ENCODE measurements at places on chromosomes 6 and 20.

DNA sequence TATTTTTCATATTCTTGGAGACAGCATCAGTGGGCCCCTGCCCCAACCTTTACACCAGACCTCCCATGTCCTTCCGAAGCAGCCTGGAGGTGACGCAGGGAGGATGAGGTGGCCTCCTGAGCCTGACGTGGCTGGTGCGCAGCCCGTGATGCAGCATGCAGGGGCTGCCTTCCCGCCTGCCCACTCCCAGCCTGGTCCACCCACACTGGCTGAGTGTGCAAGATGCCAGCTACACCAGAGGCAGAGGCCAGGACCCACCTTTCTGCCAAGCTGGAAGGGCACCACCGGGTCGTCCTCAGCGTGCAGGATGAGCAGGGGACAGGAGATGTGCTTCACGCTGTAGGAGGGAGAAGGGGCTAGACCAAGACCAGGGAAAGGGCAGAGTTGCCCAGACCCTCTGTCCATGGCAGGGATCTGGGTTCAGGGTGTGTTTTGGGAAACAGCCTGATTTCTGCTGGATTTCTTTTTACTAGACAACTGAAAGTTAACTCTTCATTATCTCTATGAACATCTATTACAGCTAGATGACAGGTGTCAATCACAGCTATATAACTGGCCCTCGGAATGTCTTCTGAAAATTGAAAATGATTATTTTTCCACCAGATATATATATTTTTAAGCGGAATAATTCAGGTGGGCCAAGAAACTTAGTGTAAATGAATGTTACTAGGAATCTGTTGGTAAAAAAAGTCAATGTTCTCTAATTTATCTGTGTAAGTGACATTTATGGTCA, 55.6 kb downstream of the PYGB start:
- DNase-seq: no peak

GRCh38 chr6:66538551-66539135, 831.6 kb upstream of the EYS start:
- DNase-seq: no peak

DNA sequence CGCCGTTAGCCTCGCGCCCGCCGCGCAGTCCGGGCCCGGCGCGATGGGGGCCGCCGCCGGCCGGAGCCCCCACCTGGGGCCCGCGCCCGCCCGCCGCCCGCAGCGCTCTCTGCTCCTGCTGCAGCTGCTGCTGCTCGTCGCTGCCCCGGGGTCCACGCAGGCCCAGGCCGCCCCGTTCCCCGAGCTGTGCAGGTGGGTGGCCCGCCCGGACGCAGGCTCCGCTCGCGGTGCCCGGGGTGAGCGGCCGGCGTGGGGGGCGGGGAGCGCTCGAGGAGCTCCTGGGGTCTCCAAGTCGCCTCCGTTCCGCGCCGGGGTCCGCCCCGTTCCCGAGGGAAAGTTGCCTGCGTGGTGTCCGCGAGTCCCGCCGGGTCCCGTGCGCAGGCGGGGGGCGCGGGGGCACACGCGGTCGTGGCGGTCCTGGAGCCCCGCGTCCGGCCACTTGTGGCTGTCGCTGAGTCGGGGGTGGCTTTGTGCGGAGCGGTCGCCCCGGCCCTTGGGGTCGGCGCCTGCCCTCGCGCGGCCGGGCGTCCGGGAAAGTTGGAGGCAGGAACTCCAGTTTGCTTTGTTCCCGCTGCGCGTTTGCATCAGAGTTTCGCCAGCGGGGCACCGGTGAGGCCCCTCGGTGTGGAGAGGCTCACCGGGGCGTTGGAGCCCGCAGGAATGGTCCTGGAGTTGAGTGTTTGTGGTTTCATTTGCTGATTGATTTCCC, 476 bp downstream of the IGF2R start:
- peak; percentile 38 for DNase-seq

DNA sequence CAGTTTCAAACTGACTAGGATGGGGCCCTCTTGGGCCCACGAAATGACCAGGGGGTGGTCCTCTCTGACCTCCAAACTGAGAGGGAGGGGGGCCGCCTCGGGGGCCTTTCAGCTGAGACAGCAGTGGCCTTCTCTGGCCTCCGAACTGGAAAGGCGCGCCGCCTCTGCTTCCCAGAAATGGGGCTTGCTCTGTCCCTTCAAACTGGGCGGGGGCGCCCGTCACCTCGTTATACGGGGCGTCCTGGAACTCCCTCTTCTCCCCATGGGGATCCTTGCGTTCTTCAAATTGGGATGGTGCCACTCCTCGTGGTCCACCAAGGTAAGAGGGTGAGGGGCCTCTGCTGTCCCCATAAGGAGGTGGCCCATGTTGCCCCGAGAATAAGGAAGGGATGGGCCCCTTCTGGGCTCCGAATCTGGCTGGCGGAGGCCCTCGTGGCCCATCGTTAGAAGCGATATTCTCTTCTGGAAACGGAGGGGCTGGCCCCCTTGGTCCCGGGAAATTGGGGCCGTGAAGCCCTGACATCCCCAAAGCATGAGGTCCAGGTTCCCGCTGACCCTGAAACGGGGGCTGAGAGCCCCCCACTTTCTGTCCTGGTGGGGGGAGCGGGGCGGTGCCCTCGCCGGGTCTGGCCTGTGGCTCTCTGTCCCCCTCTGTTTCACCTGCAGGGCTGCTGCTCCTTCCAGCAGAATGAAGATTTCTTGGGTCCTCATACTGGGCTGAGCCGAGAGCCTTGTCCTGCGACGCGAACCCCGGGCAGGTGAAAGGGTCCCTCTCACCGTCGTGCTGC, 18.7 kb upstream of the TCFL5 start:
- no peak for DNase-seq

- DNase-seq: no peak
Measured at GRCh38 chr20:11181966-11182365, 508.2 kb upstream of the JAG1 start.

- DNase-seq: no peak
Measured at GRCh38 chr6:586553-586952, 70.3 kb downstream of the HUS1B start.

- DNase-seq: no peak
Measured at GRCh38 chr6:1622851-1623768, 13.4 kb downstream of the FOXC1 start.

GRCh38 chr6:35650015-35650414, 38.7 kb downstream of the FKBP5 start:
- no peak for DNase-seq

All from MG63 (cell line).